ENCODE measurements at places on chromosomes 2 and 18. TPM values are rescaled to one million over a fixed set of nuclear protein-coding genes. Genes with fewer than 3 reads are reported as not detected.

GRCh38 chr2:211468877-211469663 lies 912.7 kb downstream of the CPS1 start:
- no peak for DNase-seq
- no peaks in the 10 kb centered on the region for H3K27me3 ChIP-seq
- H3K4me1 ChIP-seq: no peaks in the 10 kb centered on the region

DNA sequence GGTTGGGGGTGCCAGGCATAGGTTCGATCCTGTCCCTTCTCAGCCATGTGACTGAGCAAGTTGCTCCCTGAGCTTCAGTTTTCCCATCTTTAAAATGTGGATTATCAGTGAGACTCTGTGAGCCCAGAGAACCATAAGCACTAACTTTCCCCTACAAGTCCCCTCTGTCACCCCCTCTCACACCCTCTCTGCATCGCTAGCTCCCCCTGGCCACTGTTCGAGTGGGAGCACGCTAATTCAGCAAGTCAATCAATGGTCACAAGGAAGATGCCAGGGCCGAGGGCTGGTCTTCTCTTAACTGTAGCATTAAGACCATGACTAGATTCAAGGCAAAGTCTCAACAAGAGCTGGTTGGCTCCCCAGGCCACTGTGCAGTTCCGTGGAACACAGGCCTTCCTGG lies 66.2 kb downstream of the BCL2L11 start:
- DNase-seq: no peak
- no peaks in the 10 kb centered on the region for H3K27me3 ChIP-seq
- no peak overlapping the region for H3K4me3 ChIP-seq
- H3K36me3 ChIP-seq: no peaks in the 10 kb centered on the region
- no peaks in the 10 kb centered on the region for H3K4me1 ChIP-seq

Gene ANTXR1
- total RNA-seq: 4.1 TPM

- H3K4me3 ChIP-seq: no peak overlapping the region
- H3K27me3 ChIP-seq: no peaks in the 10 kb centered on the region
- no peaks in the 10 kb centered on the region for H3K4me1 ChIP-seq
- H3K27ac ChIP-seq: no peak overlapping the region
- no peaks in the 10 kb centered on the region for H3K36me3 ChIP-seq
- no peak for DNase-seq
These were observed 202.2 kb downstream of the TCF4 start for GRCh38 chr18:55385770-55386169.

DNA sequence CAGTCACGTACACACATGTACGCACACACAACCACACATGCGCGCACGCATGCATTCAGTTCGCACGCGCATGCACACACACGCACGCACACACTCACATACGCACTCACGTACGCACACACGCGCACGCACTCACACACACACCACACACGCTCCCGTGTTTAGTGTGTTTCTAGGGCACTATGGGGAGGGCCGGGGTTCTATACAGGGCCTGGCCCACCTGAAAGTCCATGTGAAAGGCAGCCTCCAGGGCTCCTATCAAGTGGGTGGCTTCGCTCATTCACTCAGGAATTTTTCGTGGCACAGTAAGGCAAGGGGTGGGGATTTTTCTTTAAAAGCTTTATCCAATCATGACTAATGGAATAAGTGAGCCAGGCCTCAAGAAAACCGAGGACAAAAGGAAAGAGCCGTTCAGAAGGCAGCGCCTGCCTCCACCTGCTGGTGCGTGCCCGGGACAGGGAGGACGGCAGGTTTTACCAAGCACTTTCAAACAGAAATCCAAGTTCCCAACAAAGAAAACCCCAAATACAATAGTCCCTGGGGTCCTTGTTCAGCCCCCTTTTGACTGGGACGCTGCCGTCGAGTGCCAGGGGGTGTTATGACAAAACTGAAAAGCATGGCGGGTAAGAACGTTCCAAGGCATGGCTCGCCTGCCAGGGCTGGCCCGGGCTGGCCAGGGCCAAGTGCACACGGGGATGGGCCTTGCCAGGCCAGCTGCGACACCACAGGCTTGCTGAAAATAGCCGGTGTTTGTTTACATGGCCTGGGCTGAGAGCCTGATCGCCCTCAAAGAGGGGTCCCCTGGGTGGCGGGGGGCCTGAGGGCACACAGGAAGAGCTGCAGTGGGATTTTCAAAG lies 110.0 kb downstream of the HDAC4 start:
- no peaks in the 10 kb centered on the region for H3K36me3 ChIP-seq

DNA sequence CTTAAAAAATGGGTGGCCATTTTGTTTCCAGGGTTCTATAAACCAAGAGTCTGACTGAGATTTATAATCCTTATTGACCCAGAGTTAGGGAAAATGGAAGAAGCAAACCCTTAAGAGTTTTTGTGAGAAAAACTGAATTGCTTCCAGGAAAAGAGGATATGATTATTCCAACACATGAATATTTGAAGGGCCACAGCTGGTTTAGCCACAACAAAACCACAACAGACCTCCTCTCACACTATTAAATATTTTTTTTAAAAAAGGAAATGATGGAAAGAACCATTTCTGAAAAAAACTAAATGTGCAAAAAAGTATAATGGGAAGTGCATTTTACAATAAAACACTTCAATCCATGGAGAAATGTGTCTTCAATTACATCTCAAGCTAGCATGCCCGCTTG lies 182.7 kb downstream of the ETAA1 start:
- no peak overlapping the region for H3K4me3 ChIP-seq
- no peaks in the 10 kb centered on the region for H3K36me3 ChIP-seq
- H3K4me1 ChIP-seq: no peaks in the 10 kb centered on the region

DNA sequence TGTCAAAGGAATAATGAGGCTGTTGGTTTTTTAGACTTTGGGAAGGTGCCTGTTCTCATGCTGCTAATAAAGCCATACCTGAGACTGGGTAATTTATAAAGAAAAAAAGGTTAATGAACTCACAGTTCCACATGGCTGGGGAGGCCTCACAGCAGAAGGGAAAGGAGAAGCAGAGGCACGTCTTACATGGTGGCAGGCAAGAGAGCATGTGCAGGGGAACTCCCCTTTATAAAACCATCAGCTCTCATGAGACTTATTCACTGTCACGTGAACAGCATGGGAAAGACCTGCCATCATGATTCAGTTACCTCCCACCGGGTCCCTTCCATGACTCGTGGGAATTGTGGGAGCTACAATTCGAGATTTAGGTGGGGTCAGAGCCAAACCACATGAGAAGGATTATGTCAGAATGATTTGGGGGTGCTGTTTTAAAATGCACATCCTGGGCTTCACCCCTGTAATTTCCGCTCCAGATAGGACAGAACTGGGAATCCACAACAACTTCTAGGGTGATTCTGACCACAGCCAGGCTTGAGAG lies 37.8 kb downstream of the TCF7L1 start:
- H3K36me3 ChIP-seq: no peaks in the 10 kb centered on the region
- no peak overlapping the region for H3K27ac ChIP-seq
- no peaks in the 10 kb centered on the region for H3K27me3 ChIP-seq

DNA sequence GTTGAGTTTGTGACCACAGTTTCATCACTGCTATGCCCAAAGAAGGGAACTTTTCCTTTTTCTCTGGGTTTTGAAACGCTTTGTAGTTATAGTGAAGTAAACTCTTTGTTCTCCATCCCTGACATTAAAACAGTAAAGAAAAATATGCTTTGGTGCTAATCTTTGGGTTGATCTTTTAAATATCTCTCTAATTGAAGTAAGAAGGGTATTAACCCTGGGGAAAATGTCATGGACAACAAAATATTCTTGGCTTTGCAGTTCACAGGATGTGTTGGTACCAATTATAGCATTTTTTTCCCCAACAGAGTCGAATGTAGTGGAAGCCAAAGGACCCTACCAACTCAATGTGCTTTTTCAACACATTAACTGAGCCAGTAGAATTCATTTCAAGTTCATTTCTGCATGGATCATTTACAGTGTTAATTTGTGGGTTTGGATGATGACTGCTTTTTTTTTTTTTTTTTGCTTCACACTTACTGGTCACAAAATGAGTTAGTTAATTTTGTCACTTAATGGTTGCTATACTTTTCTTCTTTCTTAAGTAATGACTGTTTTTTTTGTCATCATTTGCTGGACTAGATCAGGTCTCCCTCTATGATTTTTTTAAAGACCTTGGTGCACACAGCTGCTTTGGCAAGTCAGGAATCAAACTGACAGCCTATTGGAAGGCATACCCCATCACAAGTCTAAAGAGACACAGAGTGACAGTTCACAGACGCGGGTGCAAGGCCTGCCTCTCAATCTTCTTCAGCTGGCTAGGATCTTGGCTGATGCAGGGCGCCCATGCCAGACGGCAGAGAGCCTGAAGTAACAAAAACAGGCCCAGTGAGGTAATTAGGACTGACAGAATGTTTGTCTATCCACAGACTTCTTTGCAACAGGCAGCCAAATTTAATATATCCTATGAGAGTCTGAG lies 98.8 kb upstream of the MMADHC start:
- no peak overlapping the region for H3K4me3 ChIP-seq
- no peak for DNase-seq
- no peaks in the 10 kb centered on the region for H3K4me1 ChIP-seq
- no peaks in the 10 kb centered on the region for H3K27me3 ChIP-seq
- H3K27ac ChIP-seq: no peak overlapping the region

Gene LIPT1
- total RNA-seq: 4.0 TPM

- H3K36me3 ChIP-seq: no peaks in the 10 kb centered on the region
- no peak overlapping the region for H3K4me3 ChIP-seq
- no peak overlapping the region for H3K27ac ChIP-seq
- no peaks in the 10 kb centered on the region for H3K27me3 ChIP-seq
These were observed 287.9 kb upstream of the PKDCC start for GRCh38 chr2:41759880-41760279.

DNA sequence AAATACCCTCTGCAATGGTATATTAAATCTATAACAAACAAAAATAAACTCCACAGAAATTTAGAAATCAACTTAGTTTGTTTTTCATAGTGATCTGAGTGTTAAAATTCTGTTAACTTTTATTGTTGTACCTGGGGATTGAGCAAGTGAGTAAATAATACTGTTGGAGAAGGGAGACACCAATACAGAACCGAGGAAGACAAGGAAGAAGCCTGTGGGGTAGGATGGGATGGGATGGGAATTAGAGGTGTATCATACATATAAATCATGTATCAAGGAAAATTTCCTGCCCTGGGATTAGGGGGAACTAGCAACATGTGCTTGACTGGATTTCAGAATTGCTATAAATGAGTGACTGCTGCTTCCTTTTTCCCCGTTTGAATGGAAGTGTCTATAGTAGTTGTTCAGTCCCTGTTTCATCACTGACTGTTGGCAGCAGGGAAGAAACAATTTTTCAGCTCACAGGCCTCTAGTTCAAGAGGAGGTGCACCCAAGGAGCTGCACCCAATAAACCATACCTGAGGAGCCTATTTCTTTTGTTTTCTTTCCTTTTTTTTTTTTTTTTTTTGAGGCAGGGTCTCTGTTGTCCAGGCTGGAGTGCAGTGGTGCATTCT lies 53.1 kb downstream of the SP110 start:
- H3K27me3 ChIP-seq: no peaks in the 10 kb centered on the region
- no peak for DNase-seq
- no peak overlapping the region for H3K27ac ChIP-seq
- no peak overlapping the region for H3K4me3 ChIP-seq

DNA sequence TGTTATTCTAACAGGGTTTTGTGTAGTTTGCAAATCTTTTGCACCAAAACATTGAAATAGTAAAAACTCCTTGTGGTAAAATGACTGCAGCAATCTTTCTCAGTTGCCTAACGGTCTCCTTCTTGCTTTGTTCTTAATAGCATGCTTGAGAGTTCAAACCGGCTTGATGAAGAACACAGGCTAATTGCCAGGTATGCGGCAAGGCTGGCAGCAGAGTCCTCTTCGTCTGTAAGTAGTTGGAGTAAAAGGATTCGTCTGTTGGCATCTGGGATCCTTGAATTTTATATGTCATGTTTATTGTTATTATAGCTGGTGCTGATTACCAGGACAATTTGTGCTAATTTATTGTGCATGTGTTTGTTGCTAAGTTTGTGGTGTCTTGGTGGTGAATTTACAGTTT lies 138.1 kb downstream of the DTNA start:
- no peaks in the 10 kb centered on the region for H3K36me3 ChIP-seq
- no peak overlapping the region for H3K4me3 ChIP-seq
- DNase-seq: no peak
- no peaks in the 10 kb centered on the region for H3K4me1 ChIP-seq
- no peak overlapping the region for H3K27ac ChIP-seq

GRCh38 chr2:24959761-24960160 lies 12.0 kb downstream of the DNAJC27 start:
- no peaks in the 10 kb centered on the region for H3K4me1 ChIP-seq
- H3K36me3 ChIP-seq: peaks cover 46% of the 10 kb centered on the region

Gene FIGN
- 9.2 TPM for total RNA-seq

- no peak overlapping the region for H3K27ac ChIP-seq
- no peak overlapping the region for H3K4me3 ChIP-seq
- H3K27me3 ChIP-seq: no peaks in the 10 kb centered on the region
- H3K36me3 ChIP-seq: no peaks in the 10 kb centered on the region
These were observed 5.6 kb upstream of the SGPP2 start for GRCh38 chr2:222418739-222419138.

DNA sequence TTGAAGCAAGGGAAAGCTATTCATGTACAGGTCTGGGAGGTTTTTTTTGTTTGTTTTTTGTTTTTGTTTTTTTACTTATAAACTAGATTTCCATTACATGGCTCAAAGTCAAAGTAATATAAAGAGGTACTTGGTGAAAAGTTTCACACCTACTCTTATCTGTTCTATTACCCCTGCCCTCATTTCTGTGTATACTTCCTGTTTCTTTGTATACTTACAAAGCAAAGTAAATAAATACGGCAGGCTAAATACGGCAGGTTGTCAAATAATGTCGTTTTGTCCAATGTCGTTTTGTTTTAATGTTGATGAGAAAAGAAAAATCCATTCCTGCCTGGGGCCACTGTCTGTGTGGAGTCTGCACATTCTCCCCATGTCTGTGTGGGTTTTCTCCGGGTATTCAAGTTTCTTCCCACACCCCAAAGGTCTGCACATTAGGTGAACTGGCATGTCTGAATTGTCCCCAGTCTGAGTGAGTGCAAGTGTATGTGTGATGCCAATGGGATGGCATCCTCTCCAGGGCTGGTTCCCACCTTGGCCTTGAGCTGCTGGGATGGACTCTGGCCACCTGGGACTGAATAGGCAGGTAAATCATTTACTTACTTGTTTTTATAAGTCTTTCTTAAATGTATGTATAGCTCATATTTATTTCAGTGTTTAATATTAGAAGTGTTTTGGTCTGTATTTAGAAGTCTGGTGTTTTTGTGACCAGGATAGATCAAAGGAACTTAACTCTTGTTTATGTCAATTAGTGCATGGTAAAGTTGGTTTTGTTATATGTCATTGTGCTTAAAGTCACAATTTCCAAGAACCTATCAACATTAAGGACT lies 13.4 kb downstream of the STAMBP start:
- no peaks in the 10 kb centered on the region for H3K4me1 ChIP-seq
- peaks cover 26% of the 10 kb centered on the region for H3K36me3 ChIP-seq

- no peak for DNase-seq
- no peak overlapping the region for H3K4me3 ChIP-seq
- H3K4me1 ChIP-seq: no peaks in the 10 kb centered on the region
- no peak overlapping the region for H3K27ac ChIP-seq
- H3K27me3 ChIP-seq: no peaks in the 10 kb centered on the region
These were observed 200.9 kb downstream of the FAM210A start for GRCh38 chr18:13525381-13526029.

Data from right lobe of liver (tissue), 6 donors.